ENCODE measurements at places on chromosomes 1 and 21. TPM values are rescaled to one million over a fixed set of nuclear protein-coding genes. Genes with fewer than 3 reads are reported as not detected.

Gene IGSF3
- polyA plus RNA-seq = 0.18 TPM

GRCh38 chr21:43858806-43859648 lies 6.0 kb upstream of the AGPAT3 start:
- peak; percentile 50 for DNase-seq

GRCh38 chr1:169487133-169487532 lies 1.4 kb upstream of the SLC19A2 start:
- DNase-seq = no peak

DNA sequence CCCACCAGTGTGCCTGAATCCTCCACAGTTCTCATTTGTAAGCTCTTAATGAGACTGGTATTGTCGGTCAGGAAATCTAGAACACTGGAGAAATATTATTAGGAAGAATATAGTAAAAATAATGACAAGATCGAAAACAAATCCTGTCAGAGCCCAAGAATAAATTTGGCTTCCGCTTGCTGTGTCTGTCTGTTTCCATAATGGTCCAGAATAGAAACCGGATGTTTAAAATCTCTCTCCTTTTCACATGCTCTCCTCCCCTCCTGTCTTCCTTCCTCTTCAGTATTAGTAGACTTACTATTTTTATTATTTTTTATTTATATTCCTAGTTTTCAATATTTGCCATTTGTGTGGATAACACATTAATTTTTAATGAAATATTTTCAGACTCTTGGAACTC lies 187.7 kb downstream of the SDCCAG8 start:
- no peak for DNase-seq

Gene NENF
- 28.7 TPM for polyA plus RNA-seq

Gene TFAP2E
- 0.46 TPM for polyA plus RNA-seq

- DNase-seq = no peak
Measured at GRCh38 chr1:229671310-229671709, 45.3 kb downstream of the URB2 start.

DNA sequence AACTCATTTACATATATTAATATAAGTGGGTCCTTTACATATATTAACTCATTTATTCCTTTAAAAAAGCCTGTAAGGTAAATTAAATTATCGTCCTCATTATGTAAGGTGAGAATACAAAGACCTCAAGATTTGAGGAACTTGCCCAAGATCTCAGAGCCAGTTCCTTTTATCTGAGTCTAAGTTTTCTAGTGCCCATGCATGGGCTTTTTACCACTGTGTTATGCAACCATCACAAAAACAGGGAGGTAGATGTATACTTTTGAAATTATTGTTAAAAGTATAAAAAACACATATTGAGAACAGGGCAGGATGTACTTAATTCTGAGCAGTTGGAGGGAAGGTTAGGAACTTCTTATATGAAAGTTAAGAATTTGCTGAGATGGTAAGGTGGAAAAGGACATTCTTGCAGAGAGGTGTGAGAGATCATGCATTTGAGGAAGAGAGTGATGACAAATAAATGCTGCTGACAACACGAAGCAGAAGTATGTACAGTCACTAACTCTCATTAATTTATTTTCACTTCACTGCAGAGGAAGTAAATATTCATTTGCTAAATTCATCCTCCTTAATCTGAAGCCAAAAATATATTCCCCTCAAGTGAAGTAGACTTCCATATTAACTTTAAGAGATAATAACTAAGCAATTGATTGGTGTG lies 28.9 kb upstream of the LYPLAL1 start:
- no peak for DNase-seq

GRCh38 chr1:214102907-214103306 lies 115.1 kb downstream of the PROX1 start:
- DNase-seq = peak; percentile 81

- no peak for DNase-seq
Measured at GRCh38 chr1:234532503-234532922, 53.5 kb upstream of the TARBP1 start.

Gene C1orf87
- not detected for polyA plus RNA-seq

DNA sequence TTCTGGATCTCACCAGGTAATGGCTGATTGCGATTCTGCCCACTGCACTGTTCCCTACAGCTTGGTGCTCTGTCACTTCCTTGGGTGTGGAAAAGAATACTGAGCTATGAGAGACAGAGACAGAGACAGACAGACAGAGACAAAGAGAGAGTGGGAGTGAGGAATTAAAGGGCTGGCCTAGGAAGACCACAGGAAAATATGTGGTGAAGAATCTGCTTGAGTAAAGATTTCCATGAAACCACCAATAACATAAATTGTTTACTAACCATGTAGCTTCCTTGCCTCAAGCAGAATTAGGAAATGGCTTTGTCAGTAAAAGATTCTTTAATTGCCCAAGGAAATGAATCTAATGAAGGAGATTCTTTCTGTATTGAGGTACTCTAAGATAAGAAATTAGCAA lies 54.4 kb downstream of the MPZL1 start:
- DNase-seq = no peak

GRCh38 chr1:166884040-166884642 lies 8.1 kb upstream of the TADA1 start:
- no peak for DNase-seq

GRCh38 chr21:46666941-46667740 lies 31.7 kb downstream of the PRMT2 start:
- peak; percentile 16 for DNase-seq

Gene GNB1
- polyA plus RNA-seq = 327 TPM

DNA sequence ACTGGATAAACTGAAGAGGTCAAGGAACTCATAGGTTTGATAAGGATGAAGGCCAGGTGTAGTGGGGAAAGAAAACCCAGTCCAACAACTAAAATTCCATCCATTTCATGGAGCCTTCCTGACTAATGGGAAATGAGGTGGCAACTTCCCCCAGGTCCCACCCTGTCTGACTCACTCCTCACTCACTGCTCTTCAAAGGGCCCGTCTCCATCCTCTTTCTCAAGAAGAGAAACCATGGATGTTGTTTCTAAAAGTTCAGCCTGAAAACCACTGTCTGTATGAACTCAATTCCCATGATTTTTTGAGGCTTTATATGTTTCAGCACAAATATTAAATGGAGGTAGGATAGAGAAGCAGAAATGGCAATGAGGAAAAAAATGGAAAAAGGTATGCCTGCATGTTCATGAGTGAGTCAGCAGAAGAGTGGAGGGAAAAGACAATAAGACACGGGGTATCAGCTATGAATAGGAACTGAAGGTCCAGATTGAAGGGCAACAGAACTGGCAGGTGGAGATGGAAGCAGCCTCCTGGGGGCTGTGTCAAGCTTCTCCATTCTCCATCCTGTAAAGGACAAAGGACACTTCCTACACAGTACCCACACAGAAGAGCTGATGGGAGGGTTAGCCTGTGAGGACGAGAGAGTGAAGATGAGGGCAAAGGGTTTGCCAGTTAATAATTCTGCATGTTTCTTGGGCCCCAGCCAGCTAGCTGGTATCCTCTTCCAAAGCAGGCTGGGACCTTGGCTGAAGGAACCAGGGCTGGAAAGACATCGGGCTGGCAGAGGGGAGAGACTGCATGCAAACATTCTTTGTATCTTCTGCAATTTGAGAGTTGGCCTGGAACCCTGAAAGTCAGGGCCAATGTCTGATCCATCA lies 5.5 kb upstream of the ELOVL1 start:
- no peak for DNase-seq

Gene PAQR6
- 2.0 TPM for polyA plus RNA-seq

DNA sequence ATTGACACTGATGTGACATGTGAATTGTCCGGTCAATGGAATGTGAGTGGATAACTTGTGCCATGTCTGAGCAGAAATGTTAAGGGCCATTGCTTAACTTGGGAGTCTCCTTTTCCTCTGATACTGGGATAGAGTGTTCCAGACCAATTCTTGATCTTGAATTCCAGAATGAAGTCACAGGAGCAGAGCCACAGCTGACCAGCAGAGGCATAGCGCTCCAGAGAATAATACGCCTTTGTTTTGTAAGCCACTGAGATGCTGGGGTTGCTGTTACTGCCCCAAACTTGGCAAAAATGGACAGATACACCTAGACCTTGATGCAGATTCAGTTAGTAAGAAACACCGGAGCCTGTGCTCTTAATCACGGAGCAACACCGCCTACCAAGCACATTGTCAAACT lies 6.3 kb downstream of the KCNJ6 start:
- no peak for DNase-seq

Gene TEX38
- polyA plus RNA-seq = 0.18 TPM

GRCh38 chr1:155011004-155011416 lies 8.4 kb downstream of the ZBTB7B start:
- DNase-seq = no peak

- DNase-seq = no peak
Measured at GRCh38 chr1:240965581-240966091, 353.7 kb upstream of the GREM2 start.

GRCh38 chr1:162230096-162230495 lies 146.6 kb downstream of the SPATA46 start:
- no peak for DNase-seq

- DNase-seq = no peak
Measured at GRCh38 chr1:98692482-98692881, 31.0 kb downstream of the SNX7 start.

Gene IL20
- polyA plus RNA-seq = not detected

GRCh38 chr1:93641527-93641926 lies 40.1 kb downstream of the BCAR3 start:
- DNase-seq = no peak
